CD4-positive, alpha-beta T cell treated with Interleukin-10 for 1 hour (primary cell): ENCODE measurements at places on chromosomes 16 and 17.
A peak's percentile ranks its signal among the peaks of the same experiment; 100 is the strongest.

- DNase-seq, result no peak
These were observed 11.8 kb downstream of the PIK3R6 start for GRCh38 chr17:8855477-8856204.

DNA sequence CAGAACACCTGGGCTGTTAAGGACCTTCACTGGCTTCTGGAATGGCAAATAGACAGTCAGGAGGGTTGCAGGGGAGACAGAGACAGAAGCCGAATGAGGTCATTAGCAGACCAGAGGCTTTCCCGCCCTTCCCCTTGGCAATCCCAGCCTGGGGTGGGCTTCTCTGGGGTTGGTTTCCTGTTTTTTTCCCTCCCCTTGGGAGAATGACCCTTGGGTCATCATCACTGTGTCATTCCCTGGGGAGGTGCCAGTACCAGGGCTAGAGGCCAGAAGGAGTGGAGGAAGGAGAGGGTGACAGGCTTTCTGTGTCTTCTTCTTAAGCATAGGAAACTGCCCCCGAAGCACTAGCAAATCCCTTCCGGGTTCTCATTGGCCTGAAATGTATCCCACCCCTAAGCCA, 42.9 kb upstream of the IL21R start:
- DNase-seq, result no peak

DNA sequence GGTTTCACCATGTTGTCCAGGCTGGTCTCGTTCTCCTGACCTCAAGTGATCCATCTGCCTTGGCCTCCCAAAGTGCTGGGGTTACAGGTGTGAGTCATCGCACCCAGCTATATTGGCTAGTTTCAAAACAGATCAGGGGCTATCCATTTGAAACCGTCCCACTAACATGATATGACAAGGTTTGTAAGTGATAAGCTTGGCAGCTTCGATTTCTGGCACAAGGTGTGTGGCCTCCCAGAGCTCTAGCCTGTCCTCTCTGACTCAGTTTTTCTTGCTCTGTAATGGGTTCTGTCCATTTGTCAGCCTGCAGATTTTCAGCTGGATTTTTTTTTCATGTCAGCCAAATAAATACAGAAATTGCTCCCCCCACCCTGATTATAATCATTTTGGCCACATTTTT, 31.8 kb upstream of the TENT4B start:
- DNase-seq, result no peak

GRCh38 chr16:69438465-69438864, 14.0 kb downstream of the CYB5B start:
- no peak for DNase-seq

- no peak for DNase-seq
These were observed 17.0 kb downstream of the TAF1C start for GRCh38 chr16:84169765-84170310.

DNA sequence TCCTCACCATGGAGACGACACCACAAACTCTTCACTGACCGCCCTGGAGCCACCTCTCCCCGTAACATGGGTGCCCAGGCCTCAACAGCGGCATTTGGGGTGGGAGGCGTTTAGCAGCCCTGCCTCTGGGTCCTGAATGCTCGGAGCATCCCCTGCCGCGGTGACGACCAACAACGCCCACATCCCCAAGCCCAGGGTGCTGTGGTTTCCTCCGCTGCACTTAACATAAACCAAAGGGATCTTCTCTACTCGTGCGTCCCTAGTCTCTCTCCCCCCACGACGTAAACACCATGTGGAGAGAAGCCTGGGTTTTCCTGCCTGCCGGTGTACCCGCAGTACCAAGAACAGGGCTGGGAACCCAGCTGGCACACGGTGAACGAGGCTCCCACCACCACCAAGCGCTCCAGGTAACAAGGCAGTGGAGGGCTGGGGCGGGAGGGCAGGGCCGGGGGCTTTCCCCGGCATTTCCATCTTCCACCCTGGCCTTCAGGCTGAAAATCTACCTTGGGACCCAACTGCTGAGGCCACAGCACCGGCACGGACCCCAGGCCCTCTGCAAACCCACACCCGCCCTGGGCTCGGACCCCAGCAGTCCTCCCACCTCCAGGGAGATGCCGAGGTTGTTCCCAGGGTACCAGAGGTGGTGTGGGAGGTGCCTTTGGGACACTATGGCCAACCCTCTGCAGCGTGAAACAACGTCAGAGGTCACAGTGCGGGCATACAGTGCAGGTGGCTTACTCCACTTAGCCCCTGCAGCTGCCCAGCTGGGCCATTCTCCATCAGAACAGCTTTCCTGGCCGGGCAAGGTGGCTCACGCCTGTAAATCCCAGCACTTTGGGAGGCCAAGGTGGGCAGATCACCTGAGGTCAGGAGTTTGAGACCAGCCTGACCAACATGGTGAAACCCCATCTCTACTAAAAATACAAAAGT, 54.3 kb downstream of the TIMM22 start:
- DNase-seq, result no peak

DNA sequence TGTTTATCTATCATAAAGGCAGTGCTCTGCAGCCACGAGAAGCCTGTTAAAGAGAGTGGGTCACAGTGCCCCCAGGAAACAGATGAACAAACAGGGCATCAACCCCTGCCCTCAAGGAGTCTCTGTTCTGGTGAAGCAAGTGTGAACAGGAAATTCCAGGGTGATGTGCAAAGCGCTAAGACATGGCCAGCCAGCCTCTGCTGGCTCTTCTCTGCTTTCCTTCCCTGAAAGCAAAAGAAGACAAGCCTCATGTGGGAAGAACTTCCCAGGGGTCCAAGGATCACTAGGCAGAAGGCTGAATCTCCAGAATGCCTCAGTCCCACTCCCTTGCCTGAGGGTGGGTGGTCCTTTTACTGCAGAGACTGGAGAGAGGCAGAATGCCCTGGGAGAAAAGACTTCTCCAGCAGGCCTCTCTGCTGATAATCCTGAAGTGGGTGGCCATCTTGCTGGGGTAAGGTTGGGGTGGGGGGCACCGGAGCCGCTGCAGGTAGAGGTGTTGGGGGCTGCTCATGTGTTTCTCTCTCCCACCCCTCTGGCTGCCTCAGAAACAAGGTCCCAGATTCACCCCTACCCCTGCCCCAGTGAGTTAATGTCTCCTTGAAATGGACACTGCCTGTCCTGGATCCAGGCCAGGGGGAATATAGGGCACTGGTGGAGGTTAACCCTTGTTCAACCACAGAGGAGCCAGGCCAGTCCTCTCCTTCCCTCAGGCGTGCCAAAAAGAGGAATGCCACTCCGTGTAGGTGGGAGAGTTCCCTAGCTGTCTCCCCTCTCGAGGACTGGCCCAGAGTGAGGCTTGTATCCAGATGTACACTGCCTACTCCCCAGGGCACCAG, 2.4 kb downstream of the ANKRD13B start:
- DNase-seq, result no peak

DNA sequence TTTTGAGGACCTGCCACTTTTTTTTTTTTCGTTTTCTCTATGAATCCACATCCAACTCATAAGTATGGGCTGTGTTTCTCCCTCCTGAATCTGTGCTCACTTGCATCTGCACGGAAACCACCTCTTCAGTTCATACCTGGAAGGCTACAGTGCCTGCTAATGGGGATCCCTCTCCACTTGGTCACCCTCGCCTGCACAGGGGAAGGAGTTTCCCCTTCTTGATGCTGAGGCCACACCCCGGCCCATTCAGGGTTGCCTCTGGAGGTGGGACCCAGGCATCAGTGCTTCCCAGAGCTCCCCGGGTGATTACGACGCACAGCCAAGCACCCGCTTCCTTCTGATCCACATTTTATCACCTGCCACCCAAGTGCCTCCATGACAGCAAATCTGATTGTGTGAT, 85.9 kb upstream of the TBC1D3K start:
- DNase-seq, result no peak

DNA sequence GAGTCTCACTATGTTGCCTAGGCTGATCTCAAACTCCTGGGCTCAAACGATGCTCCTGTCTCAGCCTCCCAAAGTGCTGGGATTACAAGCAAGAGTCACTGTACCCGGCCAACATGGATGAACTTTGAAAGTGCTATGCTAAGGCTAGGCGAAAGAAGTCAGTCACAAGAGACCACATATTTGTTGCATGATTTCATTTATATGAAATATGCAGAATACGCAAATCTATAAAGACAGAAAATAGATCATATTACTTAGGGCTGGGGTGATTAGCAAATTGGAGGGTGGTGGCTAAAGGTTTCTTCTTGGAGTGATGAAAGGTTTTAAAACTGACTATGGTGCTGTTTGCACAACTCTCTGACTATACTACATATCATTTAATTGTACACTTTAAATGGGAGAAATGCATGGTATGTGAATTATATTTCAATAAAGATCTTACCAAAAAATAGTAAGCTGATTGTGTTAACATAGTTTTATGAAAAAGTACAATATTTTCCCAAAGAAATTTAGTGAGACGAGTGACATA, 1.2 kb upstream of the FLYWCH1 start:
- DNase-seq, result no peak

DNA sequence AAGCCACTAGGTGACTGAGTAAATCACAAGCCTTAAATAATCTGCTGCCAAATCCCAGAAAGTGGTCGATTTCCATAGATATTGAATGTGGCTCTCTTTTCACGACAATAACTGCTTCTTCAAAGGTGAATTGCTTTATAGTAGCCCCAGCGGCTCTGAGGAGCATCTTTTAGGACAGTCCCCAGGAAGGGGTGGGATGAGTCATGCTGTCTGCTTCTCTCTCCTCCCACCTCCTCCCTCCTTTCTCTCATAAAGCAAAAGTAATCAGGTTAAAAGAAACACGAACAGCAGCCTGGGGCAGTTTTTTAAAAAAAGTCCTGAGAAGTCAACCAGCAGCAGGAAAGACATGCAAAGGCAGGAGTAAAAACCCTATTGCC, 1.8 kb downstream of the KIAA0513 start:
- peak; percentile 74 for DNase-seq

- DNase-seq, result no peak
These were observed 2.1 kb upstream of the ADCY7 start for GRCh38 chr16:50263940-50264929.

- no peak for DNase-seq
These were observed 30.5 kb downstream of the ETV4 start for GRCh38 chr17:43515656-43516055.

- no peak for DNase-seq
These were observed 306.3 kb downstream of the SEC14L1 start for GRCh38 chr17:77446940-77447634.

DNA sequence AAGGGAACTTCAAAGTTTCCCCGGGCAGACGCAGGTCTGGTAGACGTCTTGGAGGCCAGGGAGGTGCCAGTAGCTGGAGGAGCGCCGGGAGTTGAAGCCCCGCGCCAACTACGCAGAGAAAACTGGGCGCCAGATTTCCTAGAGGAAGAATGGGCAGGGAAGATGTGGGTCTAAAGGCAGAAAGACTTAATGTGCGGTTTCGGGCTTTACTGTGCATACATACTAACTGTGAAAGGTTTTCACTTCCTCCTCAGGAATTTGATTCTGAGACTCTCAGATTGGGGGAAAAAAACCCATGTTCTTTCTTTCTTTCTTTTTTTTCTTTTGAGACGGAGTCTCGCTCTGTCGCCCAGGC, 331 bp upstream of the ZNF287 start:
- no peak for DNase-seq

DNA sequence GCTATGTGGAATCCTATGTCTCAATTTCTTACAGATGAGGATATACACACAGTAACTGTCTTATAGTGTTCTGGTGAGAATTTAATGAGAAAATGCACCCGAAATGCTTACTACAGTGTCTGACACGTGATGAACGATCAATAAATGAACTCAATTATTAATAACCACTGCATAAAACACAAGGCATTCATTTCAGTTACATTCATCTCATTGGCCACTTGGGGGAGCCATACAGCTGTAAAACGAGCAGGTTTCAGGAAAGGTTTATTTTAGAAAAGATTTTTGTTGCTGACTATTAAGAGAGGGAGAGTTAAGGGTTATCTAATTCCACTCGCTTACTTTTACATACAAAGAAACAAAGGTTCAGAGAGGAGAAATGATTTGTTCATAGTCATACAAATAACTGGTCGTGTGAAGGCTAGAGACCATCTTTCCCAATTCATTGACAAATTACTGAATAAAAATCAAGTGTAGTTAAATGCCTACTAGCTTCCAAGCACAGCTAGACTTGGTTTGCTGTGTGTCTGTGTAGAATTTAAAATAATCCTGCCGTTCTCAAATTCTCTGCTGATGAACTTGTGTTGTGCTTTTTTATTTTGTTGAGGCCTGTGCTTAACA, 160.1 kb downstream of the MAP2K4 start:
- DNase-seq, result peak; percentile 16

- peak; percentile 40 for DNase-seq
These were observed at the start of gene OSGIN1 for GRCh38 chr16:83952940-83953795. OSGIN1 (plus strand) TSS chr16:83953240; CDS start chr16:83957672, 4,432 bp downstream.

GRCh38 chr16:22692034-22692433, 121.9 kb upstream of the HS3ST2 start:
- no peak for DNase-seq

DNA sequence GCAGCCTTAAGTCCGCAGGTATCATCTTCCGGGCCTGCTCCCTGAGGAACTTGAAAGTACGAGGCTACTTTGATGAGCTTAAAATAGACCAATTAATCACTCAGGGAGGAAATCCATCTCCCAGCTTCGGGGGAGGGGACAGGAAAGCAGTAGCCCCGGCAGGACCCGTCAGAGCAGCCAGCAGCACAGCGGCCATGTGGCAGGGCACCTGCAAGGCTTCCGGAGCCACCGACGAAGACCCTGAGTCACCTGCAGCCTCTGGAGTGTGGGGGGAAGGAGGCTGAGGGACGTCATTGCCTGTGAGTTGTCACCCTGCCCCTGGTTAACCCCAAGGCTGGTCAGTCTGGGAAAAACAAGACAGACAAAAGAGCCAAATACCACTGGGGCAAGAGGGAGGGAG, 4.4 kb upstream of the CYB561 start:
- no peak for DNase-seq

DNA sequence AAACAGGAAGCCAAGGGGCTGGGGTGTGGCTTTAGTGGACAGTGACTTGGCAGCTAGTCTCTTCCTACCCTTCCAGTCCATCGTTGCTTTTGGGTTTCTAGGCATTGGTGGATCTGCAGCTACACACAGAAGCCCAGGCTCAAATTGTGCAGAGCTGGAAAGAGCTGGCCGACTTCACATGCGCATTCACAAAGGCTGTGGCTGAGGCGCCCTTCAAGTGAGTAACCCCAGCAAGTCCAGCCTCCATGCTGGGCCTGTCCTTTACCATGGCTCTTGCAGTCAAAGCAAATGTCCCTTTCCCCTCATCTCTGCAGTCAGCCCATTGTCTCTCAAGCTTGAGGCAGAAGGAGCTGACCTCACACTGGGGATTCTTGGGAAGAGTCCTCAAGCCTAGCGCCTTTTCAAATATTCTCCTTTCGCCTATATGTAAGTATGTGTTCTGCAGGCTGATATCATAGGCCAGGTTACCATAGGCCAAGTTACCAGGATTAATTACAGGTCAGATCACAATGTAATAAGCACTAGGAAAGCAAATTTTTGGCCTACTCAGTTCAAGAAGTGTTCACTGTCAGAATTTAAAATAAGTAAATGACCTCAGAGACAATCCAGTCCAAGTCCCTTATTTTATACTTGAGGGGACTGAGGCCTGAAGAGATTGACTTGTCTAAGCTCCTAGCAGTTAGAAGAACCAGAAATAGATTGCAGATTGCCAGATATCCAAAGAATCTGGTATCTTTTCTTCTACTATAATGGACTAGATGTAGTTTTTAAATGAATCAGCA, 6.5 kb downstream of the EME1 start:
- DNase-seq, result no peak

GRCh38 chr16:52366983-52367382, 180.0 kb downstream of the TOX3 start:
- DNase-seq, result no peak

GRCh38 chr16:47600376-47600775, 139.2 kb downstream of the PHKB start:
- DNase-seq, result no peak

GRCh38 chr17:66985338-66986237, 21.1 kb downstream of the CACNG4 start:
- DNase-seq, result no peak

GRCh38 chr17:77106874-77107358, 33.9 kb upstream of the SEC14L1 start:
- DNase-seq, result peak; percentile 35
